ENCODE measurements at places on chromosomes 7 and 10. TPM values are rescaled to one million over a fixed set of nuclear protein-coding genes. Genes with fewer than 3 reads are reported as not detected.

Gene SFTPD
- not detected for total RNA-seq

Gene SUGCT
- 2.0 TPM for total RNA-seq

Gene NODAL
- not detected for total RNA-seq

Gene NXPH1
- total RNA-seq = not detected

Gene CYP3A4
- total RNA-seq = not detected

Gene AKR1C8
- total RNA-seq = not detected

- no peak for DNase-seq
These were observed 156.9 kb downstream of the GRID1 start for GRCh38 chr10:86209726-86210125.

- DNase-seq = no peak
These were observed 134.6 kb downstream of the TEX36 start for GRCh38 chr10:125548356-125548755.

GRCh38 chr10:79053081-79053434, 15.7 kb upstream of the ZMIZ1 start:
- DNase-seq = peak; percentile 0

DNA sequence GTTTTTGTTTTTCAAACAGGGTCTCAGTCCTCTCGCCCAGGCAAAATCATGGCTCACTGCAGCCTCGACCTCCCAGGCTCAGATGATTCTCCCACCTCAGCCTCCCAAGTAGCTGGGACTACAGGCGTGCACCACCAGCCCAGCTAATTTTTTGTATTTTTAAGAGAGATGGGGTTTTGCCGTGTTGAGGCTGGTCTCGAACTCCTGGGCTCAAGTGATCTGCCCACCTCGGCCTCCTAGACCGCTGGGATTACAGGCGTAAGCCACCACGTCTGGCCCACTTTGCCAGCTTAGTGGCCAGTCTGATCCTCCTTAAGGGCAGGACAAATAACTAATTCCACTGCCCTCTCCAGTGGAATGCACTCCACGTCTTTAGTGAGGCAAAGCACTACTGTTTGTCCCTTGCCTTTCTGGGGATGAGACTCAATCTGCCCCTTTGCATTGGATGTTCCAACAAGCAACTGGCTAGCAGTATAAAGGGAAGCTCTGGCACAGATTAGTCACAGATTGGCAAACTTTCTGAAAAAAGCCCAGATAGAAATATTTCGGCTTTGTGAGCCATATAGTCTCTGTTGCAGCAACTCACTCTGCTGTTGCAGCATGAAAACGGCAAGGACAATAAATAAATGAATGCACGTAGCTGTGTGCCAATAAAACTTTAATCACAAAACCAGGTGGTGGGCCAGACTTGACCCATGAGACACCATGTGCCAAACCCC, 143.8 kb upstream of the RHEB start:
- no peak for DNase-seq

DNA sequence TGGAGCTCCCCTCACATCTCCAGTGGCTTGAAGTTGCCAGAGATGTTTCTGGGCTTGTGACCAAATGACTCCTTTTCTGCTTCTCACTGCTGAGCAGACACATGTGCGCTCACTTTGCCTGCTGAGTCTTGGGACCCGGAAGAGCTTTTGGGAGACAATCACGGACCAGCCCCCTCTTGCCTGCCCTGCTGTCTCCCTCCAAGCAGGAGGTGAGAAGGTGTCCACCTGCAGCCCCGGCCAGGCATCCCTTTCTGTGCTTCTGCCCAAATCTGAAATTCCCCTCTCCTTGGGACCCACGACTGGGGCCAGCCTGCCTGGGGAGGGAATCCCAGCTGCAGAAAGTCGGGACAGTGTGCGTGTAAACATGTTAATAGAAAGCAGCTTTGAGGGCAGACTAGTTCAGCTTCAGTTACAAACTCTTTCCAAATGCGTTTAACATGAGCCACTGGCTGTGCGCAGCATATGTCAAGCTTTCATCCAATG, 31.7 kb downstream of the HTRA1 start:
- no peak for DNase-seq

DNA sequence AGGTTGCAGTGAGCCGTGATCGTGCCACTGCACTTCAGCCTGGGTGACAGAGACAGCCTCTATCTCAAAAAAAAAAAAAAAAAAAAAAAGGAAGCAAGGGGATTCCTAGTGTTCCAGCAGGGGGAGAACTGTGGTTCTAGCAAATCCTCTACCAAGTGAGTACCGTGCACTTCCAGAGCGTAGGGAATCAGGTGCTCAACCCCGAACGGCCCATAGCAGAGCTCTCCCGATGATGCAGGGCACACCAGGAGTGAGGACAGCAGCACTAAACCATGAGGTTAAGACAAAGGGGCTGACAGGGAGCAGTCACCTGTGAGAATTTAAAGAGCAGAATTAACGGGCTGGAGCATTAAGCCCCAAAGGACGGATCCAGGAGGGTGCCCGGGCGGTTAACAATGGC, 173.6 kb downstream of the PTPRN2 start:
- no peak for DNase-seq

GRCh38 chr7:112160771-112161150, 45.4 kb downstream of the DOCK4 start:
- DNase-seq = no peak

GRCh38 chr10:101207026-101207425, 22.2 kb downstream of the LBX1 start:
- DNase-seq = no peak

DNA sequence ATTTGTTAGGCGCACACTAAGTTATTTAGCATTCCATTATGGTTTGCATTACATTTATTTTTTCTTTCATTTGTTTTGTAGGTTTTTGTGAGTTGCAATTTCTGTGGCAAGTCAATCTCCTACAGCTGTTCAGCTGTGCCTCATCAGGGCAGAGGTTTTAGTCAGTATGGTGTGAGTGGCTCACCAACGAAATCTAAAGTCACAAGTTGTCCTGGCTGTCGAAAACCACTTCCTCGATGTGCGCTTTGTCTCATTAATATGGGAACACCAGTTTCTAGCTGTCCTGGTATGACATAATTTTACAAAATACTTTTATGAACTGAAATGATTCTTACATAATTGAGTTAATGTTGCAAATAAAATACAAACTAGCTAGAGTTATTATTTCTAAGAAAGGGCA, 29.5 kb downstream of the MIOS start:
- no peak for DNase-seq

DNA sequence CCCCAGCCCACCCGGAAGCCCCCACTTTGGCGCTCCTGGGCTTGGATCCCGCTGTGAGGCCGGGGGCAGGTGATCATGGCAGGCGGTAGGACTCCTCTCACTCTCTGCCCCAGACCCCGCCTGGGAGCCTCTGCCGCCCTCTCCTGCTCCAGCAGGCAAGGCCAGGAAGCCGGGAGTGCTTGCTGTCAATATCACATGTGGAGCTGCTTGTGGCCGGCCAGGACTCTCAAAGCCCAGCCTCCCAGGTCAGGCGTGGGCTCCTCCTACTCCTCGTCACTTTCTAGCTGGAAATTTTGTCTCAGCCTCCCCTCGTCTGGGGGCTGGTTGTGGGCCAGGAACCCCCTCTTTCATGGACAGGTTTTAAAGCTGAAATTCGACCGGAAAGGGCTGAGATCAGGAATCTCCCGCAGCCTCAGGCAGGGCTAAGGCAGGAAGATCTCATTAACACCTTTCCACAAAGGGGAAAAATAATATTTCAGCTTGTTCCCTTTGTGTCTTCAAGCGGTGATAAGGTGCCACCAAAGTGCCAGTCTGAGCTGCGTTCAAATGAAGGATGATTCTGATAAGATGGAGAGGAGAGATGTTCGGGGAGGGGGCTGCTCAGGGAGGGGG, 273.6 kb upstream of the PODXL start:
- no peak for DNase-seq

GRCh38 chr10:130136226-130137089, at the start of gene GLRX3:
Gene GLRX3, plus strand, starts transcription at chr10:130136391. Its CDS starts 30 bp downstream, at chr10:130136421.
- DNase-seq = peak; percentile 93

DNA sequence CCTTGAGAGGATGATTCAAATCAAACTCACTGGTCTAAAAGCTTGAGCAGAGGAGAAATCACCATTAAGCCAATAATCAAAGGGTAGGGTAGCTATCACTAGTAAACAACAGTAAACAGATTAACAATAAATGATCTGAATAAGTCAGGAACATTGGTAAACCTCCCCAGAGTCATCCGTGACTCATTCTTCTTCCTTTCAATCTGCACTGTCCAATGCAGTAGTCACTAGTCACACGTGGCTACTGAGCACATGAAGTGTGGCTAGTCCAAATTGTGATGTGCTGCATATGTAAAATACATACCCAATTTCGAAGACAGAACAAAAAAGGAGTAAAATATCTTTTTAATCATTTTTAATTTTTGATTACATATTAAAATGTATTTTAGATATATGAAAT, 64.0 kb downstream of the ERCC6 start:
- DNase-seq = no peak

DNA sequence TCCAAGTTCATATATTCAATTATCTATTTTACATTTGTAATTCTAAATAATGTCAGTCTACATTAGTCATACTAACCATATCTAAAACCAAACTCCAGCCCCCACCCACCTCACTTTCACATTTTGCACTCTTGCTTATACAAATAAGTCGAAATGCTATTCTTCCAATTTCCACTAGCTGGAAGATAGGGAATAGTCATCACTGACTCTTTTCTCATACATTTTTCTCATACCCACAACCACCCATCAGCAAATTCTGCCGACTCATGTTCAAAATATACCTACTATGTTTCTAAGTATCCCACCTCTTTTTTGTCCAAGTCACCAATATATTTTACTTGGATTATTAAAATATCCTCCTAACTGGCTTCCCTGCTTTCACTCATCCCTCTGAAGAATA, 93.2 kb upstream of the DGKB start:
- DNase-seq = no peak

GRCh38 chr7:128928882-128929788, 8.6 kb upstream of the IRF5 start:
- no peak for DNase-seq

DNA sequence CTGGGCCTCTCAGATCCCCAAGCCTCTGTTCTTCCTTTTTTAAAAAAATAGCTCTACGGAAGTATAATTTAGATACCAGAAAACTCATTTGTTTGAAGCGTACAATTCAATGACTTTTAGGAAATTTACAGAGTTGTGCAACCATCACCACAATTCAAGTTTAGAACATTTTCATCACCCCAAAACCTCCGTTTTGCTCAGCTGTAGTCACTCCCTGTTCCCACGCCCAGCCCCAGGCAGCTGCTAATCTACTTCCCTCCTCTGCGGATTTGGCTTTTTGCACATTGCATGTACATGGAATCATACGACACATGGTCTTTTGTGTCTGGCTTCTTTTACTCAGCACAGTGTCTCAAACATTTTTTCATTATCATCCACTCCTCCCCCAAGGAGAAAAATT, 229.2 kb downstream of the TCF7L2 start:
- DNase-seq = no peak

DNA sequence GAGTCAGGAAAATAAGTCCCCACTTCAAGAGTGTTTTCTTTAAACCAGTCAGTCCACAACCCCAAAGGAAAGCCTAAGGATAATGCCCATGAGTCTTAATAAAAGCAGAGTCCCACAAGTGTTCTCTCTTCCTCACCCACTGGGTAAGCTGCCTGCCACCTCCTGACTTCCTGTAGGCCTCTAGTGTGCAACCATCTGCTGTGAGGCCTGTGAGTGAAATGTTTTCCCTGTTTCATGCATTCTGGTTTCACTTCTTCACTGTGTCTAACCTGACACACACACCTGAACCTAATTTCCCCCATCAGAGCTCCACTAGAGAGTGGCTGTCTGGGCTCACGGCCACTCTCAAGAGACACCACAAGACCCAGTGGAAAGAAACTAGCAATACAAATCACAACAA, 38.9 kb upstream of the GDF10 start:
- peak; percentile 55 for DNase-seq

GRCh38 chr7:36045326-36045725, 107.7 kb upstream of the EEPD1 start:
- no peak for DNase-seq
